Right forelimb (tissue), 1 donor: ENCODE measurements at places on chromosomes 6 and 20.

GRCh38 chr6:134553936-134554335, 236.0 kb upstream of the SGK1 start:
- DNase-seq, result no peak

- no peak for DNase-seq
These were observed 2.5 kb upstream of the OGFR start for GRCh38 chr20:62802026-62802712.

GRCh38 chr20:53028337-53029007, 56.3 kb downstream of the TSHZ2 start:
- no peak for DNase-seq

DNA sequence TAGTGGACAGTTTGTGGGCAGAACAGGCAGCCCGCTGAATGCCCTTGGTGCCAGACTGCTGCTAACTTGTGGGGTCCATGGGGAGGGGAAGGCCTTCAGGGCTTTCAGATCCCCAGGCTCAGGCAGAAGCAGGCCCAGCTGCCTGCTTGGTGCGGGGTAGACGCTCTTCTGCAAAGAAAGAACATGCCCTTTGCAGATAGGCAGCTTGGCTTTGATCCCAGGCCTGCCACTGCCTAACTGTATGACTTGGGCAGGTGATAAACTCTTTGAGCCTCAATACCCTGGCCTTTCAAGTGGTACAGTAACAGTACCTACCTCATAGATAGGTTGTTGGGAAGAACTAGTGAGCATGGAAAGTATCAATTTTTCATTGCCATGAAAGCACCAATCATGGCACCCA, 28.4 kb downstream of the CHMP4B start:
- no peak for DNase-seq

- no peak for DNase-seq
These were observed 18.5 kb downstream of the GSTA4 start for GRCh38 chr6:52976591-52977035.

DNA sequence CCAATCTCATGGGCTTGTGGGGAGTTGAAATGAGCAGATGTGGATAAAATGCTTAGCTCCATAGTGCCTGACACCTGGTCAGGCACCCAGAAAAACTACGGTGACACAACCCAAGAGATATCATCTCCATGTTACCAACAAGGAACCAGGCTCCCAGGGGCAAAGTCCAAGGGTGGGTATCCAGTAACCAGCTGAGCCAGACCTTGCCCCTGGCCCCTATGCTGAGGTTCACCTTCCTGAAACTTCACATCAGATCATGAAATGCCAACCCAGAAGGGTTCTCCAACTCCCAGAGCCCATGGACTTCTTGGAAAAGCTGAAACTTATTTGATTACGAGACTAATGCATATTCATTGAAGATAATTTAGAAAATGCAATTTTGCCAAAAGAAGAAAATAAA, 141.8 kb upstream of the KCNG1 start:
- no peak for DNase-seq

GRCh38 chr6:148545901-148546300, 200.9 kb upstream of the UST start:
- no peak for DNase-seq

GRCh38 chr6:90584636-90585255, 2.1 kb downstream of the MAP3K7 start:
- DNase-seq, result no peak

DNA sequence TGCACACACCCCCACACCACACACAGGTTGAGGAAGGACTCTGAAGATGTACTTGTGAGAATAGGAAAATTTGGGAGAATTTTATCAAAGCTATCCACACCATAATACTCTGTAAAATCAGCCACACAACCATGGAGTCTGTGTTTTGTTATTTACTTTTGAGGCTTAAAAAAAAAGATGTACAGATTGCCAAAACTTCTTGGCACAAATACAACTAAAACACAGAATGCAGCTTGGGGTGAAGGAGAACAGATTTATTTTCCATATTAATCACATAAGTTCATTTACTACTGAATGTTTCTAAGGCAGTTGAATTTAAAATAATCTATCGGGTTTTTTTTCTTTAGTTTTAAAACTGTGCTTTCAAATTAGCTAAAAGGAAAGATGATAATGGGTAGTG, 32.8 kb upstream of the KCNQ5 start:
- no peak for DNase-seq

DNA sequence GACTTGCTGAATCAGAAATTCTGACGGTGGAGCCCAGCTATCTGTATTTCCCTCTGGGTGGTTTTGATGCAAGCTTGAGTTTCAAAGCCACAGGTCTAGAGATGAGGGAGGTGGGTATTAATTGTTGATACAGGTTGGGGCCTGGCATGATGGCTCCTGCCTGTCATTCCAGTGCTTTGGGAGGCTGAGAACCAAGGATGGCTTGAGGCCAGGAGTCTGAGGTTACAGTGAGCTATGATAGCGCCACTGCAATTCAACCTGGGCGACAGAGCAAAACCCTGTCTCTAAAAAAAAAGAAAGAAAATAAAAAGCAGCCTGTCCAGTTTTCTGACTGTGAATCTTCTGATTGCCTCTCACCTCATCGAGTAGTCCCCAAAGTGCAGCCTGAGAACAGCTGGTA, 184.8 kb upstream of the SASH1 start:
- no peak for DNase-seq

DNA sequence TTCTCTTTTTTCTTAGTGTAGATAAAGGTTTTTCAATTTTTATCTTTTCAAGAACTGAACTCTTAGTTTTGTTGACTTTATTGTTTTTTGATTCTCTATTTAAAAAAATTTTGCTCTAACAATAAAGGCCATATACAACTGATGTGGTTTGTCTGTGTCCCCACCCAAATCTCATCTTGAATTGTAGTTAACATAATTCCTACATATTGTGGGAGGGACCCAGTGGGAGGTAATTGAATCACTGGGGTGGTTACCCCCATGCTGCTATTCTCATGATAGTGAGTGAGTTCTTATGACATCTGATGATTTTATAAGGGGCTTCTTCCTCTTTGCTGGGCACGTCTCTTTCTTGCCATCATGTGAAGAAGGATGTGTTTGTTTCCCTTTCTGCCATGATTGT, 199.8 kb downstream of the DHX35 start:
- DNase-seq, result no peak

DNA sequence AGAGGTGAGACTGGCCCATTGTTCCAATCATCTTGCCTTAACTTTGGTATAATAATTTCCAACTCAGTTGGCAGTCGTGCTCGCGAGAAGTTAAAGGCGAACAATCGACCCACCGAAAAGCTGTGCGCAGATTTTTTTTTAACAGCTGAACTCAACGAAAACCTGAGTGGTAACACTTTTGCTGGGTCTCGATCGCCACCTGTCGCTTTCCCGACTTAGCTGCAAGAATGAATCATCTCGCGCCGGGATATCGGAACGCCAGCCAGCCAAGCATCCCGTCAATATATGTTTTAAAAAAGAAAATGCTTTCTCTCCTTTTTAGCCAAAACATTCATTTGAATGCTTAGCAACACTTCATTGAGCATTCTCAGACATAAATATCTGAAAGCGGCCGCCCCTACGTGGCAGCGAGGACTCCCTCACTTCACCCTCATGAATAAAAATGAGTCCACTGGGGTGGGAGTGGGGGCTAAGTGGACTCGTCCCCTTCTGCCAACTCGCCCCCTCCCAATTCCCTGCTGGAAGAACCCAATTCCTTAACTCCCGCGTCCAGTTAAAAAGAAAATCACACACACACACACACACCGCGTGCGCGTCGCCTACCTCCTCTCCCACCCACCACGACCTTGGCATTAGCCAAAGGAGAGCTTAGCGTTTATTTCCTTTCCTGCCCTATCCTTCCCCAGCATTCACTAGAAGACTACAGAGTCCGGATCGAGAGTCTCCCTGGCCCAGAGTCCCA, 1.5 kb downstream of the COL12A1 start:
- peak; percentile 91 for DNase-seq

GRCh38 chr6:124669713-124670480, 292.3 kb upstream of the RNF217 start:
- no peak for DNase-seq

- no peak for DNase-seq
These were observed 714.6 kb downstream of the CD109 start for GRCh38 chr6:74410630-74411029.

DNA sequence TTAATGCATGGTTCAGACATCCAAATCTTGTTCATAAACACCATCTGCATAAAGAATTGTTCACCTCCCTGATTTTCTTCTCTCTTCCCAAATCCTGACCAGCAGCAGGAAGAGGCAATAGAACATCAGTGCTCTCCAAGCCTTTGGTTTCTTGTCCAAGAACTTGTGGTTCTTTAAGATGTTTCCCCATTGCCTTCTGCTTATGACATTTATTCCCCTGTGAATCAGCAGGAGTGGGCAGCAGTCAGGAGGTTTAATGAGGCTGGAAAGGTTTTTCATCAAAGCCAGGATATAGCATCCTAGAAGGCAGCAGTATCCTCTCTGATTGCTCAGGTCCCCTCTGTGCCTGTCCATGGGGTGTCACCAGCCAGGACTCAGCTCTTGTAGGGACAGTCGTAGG, 5.3 kb downstream of the HDDC2 start:
- no peak for DNase-seq
